ENCODE measurements at places on chromosomes 6 and 20.

DNA sequence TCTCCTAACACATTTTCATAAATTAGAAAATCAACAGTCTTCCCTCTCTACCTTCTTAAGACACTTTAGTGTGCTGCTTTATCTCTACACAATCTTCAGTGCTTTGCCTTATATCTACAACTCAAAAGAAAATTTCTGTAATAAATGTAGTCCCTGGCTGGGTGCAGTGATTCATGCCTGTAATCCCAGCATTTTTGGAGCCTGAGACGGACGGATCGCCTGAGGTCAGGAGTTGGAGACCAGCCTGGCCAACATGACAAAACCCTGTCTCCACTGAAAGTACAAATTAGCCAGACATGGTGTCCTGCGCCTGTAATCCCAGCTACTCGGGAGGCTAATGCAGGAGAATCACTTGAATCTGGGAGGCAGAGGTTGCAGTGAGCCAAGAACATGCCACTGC, 9.7 kb upstream of the EDN1 start:
- no peak for DNase-seq

GRCh38 chr20:41717483-41717882, 99.3 kb upstream of the CHD6 start:
- no peak for DNase-seq

DNA sequence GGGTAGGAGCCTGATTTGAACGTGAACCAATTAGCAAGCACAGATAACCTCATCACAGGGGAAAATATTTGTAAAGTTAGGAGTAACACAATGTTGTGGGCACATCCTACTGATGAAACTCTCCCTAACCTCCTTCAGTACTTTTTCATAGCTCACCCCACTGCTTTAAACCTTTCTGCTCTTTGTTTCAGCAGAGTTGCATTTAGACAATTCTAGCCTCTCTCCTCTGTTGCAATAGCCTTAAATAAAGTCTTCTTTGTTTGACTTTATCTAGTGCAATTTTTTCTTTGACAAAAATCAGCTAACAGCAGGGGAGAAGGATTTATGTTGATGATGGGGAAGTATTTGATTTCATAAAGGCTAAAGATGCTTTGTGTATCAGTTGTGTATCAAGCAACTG, 14.1 kb downstream of the C6orf141 start:
- no peak for DNase-seq

GRCh38 chr6:158293122-158293521, 19.1 kb upstream of the TULP4 start:
- no peak for DNase-seq

GRCh38 chr20:35166242-35166830, 5.5 kb upstream of the PROCR start:
- no peak for DNase-seq

DNA sequence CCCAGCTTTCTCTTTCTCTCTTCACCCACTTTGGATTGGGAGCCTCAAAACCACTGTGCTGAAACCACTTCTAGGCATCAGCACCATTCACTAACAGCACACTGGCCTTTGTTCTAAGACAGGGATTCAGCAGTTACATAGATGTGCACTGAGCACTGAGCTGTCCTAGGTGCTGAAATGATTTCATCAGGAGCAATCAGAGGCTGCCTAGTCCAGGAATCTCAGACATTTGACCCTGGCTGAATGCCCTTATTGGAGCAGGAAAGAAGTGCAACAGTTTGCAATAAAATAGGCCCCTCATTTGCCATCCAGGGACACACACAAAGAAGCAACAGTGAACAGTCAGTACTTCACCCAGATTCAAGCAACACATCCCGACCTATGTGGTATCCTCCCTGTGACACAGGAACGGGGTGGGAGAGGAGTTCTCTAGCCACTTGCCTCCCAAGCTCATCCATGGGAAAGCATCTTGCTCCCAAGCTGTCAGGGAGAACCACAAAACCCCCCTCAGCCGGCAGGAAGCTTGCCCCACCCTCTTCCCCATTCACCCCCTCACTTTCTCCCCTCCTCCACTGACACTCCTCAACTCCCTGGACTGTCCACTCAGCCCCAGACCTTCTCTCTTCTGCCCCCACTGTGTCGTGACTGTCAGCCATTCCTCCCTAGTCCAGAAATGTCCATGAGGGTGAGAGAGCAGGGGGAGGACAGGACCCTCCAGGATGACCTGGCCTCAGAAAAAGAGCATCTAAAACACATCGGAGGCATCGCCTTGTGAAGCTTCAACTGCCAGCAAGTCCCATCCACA, 304.4 kb downstream of the PREX1 start:
- DNase-seq: no peak

DNA sequence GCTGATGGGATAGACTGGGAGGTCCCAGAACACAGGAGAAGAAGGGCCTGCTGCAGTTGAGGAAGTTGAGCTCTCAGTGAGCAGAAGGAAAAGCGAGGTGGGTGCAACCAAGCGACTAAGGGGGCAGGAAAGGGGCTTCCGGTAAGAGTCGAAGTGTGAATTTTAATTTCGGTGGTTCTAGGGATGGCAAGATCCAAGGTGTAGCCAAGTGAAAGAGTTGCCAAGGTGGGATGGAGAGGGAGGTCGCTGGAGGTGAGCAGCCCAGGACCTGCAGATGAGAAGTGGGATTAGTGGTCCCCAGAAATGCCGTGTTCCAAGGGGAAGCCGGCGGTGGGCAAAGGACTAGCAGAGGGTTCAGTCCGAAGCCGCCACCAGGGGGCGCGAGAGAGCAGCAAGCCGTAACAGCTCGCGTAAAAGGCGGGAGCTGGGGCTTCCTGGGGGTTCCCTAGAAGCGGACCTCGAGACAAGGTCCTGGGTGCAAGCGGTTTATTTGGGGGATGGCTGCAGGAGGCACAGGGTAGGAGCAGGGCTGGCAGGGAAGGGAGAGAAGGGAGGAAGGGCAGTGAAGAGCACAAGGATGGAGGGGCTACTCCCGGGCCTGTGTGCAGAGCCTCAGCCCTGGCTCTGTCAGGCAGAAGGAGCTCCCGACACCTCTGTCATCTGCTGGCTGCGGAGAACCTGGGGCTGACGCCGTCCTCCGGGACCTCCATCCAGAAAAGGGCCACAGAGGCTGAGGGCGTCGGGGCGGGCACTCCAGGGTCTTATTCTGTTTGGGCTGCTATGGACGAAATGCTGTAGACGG, 103.6 kb downstream of the PAX1 start:
- peak; percentile 3 for DNase-seq

DNA sequence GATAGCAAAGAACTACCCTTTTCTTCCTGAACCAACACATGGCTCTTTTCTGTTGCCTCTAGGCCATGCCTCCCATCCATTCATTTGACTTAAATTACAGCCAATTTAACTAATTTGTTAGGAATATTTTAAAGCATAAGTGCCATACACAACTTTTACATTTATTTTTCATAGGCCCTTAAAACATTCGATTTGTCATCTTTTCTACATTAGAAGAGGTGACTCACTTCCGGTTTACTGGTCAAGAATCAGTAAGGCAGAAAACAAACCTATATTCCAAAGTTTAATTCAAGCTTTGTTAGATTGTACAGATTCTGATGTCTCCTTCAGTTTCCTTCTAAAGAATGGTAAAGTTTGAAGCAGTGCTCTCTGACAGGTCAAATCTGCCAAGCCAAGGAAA, 344.3 kb downstream of the SAMD5 start:
- DNase-seq: no peak

DNA sequence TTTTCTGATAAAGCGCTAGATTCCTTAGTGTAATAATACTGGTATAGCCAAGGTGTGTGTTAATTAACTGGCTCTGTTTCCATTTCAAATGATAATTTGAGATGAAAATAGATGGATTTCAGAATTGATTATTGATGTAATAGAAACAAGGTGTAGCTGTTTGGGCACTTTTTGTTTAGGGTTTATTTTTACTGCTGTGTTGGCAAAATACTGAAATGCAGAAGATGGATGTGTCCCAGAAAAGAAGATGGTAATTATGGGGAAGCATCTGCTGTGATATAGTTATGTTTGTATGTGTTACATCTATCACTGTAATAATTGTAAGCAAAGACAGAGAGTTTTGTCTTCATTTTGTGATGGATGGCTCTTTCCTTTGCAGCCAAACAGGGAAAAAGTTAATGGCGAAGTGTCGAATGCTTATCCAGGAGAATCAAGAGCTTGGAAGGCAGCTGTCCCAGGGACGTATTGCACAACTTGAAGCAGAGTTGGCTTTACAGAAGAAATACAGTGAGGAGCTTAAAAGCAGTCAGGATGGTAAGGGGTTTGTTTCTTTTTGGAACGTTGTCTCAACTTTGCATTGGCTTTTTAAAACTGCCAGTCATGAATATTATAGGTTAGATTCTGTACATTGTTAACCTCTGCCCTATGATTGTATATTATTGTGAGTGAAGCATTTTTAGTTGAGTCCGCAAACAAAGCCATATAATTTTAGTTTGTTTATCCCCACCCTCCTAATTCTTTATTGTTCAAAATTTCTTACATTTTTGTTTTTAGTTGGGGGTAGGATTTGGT, 8.6 kb upstream of the ACAT2 start:
- DNase-seq: no peak

- DNase-seq: no peak
Observed at GRCh38 chr6:33926451-33926850, 122.6 kb upstream of the MLN start.

DNA sequence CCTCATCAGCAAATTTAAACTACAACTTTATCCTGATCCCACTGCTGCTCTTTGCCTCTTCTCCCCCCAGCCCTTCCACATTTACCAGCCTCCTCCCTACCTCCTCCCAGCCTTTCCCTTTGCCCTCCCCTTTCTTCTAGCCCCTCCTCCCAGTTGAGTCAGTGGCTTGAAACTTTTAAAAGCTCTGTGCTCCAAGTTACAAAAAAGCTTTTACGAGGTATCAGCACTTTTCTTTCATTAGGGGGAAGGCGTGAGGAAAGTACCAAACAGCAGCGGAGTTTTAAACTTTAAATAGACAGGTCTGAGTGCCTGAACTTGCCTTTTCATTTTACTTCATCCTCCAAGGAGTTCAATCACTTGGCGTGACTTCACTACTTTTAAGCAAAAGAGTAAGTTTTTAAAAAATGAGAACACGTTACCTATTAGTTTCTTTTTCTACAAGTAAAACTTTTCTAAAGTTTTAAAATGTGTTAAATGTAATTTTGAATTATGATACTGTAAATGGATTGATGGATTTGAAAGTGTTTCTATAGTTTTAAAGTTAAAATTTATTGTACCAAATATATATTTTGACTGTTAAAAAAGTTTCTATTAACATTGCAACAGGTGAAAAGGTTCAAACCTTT, at the start of gene GJA1:
TSS of gene GJA1 (plus strand) at position 203 of the 626 bp plus-strand sequence. CDS start 11,202 bp downstream, outside the sequence.
- DNase-seq: no peak

DNA sequence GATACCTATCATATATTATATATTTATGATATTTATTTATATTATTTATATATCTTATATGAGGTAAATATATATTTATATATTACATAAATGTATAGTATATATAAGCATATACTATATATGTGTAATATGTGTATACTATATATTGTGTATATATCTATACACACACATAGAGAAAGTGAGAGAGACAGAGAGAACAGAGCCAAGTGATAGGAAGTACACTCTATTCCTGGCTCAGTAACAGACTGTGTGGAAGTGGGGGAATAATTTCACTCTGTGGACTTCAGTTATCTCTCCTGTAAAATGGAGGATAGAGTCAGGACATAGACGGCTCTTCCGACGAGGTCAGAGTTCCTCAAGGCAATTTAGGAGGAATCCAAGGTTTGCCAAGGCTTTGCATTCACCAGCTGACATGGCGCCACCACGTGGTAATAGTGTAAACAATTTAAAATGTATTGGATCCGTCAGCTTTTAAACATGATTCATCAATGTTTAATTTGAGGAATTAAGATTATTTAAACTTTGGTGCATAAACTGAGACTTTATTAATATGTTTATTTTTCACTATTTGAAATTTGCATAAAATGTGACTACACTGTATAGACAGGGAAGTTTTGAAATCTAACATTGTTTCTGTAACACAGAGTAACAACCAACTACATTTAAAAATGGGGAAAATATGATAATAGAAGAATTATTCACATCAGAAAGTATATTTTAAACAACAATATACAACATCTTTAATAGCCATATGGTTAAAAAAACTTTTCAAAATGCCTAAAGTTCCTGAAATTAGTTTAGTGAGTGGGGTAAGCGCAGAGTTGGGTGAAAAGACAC, 75.4 kb upstream of the TMEM244 start:
- DNase-seq: no peak

DNA sequence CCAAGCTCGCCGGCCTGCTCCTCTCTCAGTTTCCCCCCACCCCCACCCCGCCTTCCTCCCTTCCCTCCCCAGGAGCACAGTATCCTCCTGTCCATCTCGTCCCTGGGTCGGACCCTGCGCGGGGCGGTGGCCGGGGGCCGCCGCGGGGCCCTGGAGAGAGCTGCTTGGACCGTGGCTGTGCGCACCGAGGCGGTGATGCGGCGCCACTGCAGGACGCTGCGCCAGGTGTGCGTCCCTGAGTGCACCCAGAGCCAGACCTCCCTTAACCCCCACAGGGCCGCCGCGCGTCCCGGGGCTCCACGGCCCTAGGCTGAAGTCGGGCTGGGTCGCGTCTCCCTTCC, 2.2 kb downstream of the C20orf204 start:
- DNase-seq: no peak

DNA sequence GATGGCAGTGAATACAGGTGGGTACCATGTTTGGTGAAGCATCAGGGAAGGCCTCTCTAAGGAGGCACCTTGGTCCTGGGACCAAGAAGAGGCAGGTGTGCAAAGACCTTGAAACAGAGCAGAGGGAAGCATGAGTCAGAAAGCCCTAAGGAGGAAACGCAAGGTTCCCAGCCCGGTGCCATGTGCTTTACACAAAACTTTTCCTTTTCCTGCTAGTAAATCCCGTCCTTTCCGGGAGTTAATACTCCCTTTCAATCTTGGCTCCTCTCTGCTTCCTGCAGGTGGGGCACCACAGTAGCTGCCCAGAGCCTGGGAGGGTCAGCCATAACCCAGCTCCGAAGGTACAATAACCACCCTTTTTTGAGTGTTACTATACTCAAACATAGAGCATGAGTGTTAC, 19.4 kb upstream of the SLC23A2 start:
- no peak for DNase-seq

GRCh38 chr20:62815066-62815991, 1.5 kb upstream of the COL9A3 start:
- DNase-seq: no peak

DNA sequence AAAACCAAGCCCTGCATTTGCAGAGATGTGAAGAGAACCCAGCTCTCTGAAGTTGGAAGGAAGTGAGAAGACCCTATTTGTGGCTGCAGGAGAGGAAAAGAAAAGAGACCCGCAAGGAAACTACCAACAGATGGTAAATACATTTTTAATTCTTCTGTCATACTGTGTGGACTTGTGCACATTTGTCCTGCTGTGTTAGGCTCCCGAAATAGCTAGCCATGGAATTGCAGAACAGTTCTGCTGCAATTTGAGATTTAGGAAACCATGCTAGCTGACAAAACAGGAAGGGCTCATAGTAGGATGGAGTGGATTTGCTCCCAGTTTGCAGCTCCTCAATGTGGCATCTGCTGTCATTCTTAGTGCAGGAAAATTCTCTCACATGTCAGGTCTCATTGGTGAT, 12.1 kb upstream of the ATXN1 start:
- DNase-seq: no peak

GRCh38 chr6:305371-306206, 13.3 kb downstream of the DUSP22 start:
- no peak for DNase-seq

GRCh38 chr6:113287396-113287795, 569.7 kb upstream of the MARCKS start:
- DNase-seq: no peak

Measured in stimulated activated CD4-positive, alpha-beta T cell treated with anti-CD3 and anti-CD28 coated beads, Interleukin-15, amount 100 ng/mL, for 1 hour (primary cell).